ENCODE measurements at places on chromosomes 16 and 17. TPM values are rescaled to one million over a fixed set of nuclear protein-coding genes. Genes with fewer than 3 reads are reported as not detected.

Gene CDH11
- 12.9 TPM for total RNA-seq

Gene COPZ2
- not detected for total RNA-seq

Gene HOXB6
- total RNA-seq, result not detected

Gene TBC1D3I
- not detected for total RNA-seq

Gene NEK8
- total RNA-seq, result 10.9 TPM

Gene ESRP2
- 15.5 TPM for total RNA-seq

Gene C1QL1
- 17.3 TPM for total RNA-seq

DNA sequence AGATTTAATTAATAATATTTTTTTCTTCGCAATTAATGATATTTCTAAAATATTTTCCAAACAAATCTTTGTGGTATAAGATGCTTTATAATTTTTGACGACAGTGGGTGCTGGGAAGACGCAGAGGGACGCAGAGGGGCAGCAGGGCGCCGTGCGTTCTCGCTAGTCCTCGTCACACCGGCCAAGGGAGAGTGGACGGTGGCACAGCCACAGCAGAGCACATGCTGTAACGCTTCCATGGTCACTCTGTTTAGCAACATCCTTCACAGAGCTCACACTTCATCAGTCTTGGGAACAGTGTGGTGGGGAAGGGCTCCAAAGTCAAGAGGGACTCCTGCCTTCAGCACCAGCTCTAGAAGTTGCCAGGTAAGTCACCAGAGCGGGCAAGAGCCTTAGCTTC is 60.4 kb downstream of the NDEL1 start:
- DNase-seq, result no peak

DNA sequence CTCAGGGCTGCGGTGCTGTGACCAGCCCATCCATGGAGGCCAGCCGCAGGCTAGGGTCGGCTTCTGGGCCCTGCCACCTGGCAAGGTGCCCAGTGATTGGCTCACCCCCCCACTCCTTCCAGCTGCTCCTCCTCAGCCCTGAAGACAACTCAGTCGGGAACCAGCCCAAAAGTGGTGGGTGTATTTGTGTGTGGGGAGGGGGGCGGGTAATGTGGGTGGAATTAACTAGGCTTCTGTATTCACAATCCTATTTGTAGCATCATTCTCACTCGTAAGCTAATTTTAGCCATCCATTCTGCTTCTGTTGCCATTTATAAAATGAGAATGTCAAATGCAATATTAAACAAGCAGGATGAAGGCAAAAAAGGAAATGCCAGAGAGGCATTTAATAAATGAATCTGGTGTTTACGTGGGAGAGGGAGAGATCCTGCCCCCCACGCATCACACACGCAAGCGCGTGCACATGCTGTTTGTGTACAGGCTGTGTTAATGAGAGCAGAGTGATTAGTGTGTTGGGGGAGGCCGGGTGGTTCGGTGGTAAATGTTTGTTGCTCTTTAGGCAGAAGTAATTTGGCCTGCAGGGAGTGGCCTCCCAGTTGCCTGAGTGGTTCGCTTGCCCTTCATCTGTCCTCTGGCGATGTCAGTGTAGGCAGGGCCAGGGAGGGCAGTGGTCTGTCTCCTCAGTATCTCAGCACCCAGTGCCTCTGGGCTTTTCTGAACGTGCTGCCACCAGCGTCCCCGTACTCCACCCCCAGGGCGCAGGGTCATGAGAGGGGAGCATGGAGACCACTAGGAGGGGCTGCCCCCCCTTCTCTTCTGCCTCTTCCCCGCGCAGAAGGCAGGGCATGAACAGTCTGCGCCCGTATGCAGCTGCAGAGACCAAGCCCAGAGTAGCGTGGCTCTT is 140.1 kb downstream of the CCDC182 start:
- peak; percentile 68 for DNase-seq

DNA sequence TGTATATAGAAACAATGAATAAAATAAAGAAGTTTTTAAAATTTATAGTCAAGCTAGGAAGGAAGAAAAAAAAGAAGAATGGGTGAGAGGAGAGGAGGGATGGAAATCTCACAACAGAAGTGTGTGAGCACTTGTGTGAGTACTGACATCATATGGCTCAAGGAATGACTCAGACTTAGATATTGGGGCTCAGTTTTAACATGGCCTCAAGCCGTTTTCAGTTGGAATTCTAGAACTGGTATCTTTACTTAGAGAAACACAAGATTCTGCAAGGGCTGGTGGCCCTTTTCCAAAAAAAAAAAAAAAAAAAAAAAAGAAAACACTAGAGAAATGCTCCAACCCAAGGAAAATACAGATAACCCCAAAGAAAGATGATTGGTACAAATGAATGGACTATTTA is 55.1 kb downstream of the STXBP4 start:
- DNase-seq, result no peak

DNA sequence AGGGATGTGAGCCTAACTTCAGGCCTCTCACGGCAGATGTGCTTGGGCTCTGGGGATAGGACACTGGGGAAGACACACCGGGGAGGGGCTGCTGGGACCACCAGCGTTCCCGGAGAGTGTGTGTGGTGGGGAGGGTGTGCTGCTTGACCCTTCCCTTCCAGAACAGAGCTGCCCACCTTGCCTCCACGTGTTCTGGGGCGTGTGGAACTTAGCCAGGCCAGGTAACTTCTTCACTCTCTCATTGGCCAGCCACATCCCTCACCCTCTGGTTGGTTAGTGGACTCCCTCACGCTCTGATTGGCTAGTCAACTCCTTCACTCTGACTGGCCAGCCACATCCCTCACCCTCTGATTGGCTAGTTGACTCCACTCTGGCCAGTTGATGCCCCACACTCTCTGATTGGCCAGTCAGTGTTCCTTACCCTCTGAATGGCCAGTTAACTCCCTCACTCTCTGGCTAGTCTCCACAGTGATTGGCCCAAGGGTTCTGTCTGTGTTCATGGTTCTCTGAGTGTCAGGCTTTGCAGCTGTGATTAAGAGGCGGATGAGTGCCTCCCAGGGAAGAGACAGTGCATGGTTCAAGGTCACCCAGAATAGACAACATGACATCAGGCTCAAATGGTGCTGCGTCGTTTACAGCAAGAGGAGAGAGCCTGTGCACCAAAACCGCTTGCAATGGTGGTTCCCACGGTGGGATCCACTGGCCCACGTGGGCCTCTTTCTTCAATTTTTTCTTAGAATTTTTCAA is 10.0 kb downstream of the TMEM235 start:
- DNase-seq, result peak; percentile 91

DNA sequence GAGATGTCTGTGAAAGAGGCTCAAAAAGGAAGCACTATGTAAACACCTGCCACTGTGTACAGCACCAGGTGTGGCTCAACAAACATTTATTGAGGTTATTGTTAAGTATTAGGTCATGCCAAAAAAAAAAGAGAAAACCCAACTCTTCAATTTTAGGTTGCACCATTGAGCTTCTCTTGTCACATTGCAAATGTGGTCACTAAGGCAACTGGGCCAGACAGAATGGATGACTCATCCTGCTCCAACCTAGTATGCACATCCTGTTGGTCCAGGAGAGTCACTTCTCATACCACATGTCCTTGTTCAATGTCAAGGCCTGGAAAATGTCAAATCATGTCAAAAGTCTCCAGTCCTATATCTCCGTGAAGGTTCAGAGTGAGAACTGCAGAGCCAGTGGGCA is 25.0 kb downstream of the HOXB1 start:
- no peak for DNase-seq

GRCh38 chr17:20927308-20927977 is 115.4 kb downstream of the USP22 start:
- DNase-seq, result no peak

GRCh38 chr17:11031787-11032186 is 193.9 kb upstream of the PIRT start:
- peak; percentile 74 for DNase-seq

- peak; percentile 84 for DNase-seq
Observed at GRCh38 chr17:1752425-1753262, 9.2 kb upstream of the SERPINF1 start.

DNA sequence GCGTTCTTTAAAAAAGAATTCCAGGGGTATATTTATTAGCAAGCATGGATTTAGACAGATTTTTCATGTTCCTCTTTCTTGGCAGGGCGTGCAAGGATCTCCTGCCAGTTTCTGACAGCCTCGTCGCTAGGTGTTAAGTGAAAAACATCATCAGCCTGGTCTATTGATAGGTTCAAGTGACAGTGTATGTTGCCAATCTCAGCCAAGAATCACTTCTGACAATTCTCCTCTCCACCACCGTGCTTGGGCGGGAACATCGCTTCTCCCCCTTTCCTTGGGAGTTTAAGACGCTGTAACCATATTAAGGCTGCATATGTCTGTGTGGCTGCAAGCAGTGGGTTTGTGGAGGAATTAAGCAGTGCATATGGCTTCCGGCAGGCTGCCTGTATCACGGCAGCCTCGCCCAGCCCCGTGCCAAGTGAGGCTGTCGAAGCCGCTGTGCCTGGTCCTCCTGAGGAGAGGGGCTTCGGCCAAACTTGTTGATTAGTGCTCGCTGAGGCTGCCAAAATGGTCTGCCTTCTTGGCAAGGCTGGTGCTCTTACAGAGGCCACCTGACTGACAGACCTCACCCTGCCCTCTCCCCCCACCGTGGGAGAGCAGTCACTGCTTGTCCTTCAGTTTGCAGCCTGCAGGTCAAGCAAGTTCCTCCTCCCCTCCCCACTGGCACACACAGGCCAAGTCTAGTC is 132.2 kb upstream of the MPHOSPH6 start:
- no peak for DNase-seq

DNA sequence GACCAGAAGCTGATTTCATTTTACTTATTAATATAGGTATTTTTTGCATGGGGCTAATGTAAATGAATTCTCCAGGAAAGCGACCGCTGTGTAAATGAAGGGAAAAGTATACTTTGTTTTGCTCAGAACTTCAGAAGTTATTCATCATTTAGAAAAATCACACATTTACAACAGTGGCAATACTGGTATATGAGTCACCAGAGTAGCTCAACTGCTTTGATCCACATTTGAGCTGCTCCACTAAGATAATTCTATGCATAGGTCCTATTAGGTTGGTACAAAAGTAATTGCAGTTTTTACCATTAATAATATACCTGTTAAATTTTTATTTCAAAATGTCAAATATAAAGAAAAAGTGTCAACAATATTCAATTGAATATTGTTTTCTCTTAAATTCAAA is 22.9 kb upstream of the DYNLRB2 start:
- DNase-seq, result no peak

GRCh38 chr17:29143894-29144293 is 36.3 kb downstream of the MYO18A start:
- DNase-seq, result peak; percentile 67

- DNase-seq, result no peak
Observed at GRCh38 chr17:42901535-42902229, 1.1 kb downstream of the G6PC1 start.

DNA sequence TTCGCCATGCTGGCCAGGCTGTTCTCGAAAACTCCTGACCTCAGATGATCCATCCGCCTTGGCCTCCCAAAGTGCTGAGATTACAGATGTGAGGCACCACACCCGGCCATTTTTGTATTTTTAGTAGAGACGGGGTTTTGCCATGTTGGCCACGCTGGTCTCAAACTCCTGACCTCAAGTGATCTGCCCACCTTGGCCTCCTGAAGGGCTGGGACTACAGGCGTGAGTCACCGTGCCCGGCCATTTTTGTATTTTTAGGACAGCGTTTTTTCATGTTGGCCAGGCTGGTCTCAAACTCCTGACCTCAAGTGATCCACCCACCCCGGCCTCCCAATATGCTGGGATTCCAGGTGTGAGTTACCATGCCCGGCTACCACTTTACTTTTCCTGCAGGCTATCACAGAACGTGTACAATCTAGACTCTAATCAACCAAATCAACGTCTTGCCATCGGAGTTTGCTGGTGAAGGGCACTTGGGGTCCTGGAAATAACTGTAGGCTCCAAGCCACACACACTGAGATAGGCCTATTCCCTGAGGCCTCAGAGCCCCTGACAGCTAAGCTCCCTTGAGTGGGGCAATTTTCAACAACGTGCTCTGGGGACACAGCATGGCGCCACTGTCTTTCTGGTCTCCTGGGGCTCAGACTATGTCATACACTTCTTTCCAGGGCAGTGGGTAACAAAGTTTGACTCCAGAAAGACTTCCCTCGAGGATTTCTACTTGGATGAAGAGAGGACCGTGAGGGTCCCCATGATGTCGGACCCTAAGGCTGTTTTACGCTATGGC is 12.7 kb downstream of the SERPINF1 start:
- peak; percentile 23 for DNase-seq

DNA sequence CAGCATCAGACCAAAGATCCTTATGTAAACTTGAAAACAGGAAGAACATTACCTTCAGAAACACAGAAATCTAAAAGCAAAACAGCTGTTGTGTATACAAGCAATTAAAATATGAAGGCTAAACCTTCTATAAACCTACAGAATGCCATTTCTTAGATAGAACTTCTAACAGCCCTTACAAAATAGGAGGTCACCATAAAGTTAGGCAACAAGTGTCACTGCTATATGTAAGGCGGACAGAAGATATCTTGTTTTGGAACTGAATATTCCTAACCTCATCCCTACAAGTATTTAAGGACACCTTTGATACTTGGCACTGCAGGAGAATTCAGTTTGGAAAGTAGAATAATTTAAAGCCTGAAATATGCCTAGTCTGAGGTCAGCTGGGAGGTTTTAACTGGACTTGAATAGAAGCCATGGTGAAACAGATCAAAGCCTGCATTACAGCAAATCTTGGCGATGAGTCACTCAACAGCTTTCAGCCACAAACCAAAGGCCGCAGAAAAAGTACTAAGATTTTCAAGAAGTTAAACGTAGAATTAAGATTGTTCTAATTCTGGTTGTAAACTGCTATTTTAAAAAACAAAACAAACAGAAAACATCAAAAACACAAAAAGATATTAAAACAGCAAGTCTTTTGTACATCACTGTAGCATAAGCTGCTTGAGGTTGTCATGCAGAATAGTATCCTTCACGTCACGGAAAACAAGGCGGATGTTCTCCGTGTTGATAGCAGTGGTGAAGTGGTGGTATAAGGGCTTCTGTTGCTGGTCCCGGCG is 42.7 kb downstream of the GNA13 start:
- no peak for DNase-seq

DNA sequence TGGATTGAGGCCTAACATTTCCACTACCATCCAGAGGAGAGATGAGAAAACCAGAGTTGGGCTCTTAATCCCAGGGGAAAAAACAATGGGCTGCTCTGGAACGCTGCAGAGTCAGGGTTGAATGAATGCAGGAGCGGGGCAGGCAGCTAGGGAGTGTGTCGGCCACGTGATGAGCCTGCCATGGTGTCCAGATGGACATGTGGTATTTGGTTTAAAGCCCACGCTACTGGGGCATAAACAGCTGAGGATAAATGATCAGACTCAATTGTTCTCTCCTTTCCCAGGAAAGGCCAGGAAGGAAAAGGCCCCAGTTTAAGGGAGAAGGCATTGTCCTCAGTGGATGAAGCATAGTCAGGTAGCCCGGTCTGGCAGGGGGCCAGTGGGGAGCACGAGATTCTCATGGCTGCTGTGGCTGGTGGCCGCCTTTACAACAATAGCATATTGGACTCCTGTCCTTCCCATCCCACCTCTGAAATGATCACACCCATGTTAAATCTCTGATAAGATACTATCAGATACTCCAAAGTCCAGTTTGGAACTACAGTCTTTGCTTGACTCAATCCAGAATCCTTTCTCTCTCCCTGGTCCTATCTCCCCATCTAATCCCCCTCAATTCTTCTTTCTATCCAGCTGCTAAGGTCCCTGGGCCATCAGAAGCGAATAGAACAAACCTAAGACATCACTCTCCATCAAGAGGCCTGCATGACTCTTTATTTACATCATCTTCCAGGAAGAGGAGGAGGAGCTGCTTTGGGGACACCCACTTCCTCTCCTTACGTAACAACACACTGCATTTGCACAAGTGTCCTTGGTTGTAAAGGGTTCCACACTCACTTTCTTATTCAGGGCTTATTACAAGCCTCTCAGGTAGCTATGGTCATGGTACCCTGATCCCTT is 20.4 kb downstream of the CA4 start:
- no peak for DNase-seq
